ENCODE measurements at places on chromosomes 13 and 19.

DNA sequence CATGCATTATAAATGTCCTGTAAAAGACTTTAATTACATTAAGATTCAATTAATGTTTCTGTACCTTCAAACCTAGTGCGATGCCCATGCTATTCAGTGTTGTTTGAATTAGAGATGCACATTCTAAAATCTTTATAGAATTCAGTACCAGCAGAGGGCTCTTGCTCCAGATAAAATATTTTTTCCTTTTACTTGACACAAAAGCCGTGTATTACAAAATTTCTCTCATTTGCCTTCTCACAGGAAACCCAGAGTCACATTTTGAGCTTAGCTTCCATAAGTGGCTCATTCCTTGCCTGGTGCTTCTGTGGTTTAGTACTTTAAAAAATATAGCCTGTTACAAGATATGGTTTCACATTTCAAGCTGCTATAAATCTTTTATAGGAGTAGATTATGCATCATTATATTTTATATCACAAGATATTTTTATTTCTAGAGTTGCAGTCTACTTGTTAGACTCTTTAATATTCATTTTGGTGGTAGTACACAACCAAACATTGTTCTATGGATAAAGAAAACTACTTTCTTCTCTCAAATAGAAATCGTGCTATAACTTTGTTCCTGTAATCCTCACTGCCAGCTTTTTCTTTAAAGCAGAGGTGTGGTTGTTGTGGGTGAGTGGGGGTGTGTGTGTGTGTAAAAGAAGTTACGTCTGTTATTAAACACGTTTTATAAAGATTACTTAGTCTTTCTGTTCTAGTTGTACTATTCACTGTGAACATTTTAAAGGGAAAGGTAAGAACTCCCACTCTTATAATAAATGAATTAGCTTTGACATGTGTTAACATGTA is 101.4 kb downstream of the RNF17 start:
- DNase-seq: no peak

GRCh38 chr13:44432650-44433049 is 59.0 kb downstream of the SERP2 start:
- DNase-seq: no peak

GRCh38 chr19:41308450-41309179 is 1.4 kb upstream of the CCDC97 start:
- peak; percentile 85 for DNase-seq

DNA sequence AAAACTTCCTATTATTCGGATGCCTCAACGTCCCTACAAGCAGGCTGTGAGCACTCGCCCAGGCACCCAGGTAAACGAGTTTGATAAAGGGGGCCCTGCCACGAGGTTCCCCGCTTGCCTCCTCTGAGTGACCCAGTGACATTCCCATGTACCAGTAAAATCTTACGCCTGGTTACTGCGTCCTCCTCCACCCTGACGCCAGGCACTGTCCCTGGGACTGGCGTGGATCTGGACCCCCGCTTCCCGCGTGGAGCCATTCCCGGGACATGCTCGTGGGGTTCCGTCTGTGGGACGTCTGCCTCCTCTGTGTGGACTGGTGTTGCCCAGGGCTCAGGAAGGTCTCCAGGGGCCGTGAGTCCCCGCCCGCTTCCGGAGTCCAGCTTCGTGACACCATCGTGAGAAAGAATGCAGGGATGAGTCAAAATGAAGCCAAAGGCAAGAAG is 407 bp upstream of the ZNF550 start:
- DNase-seq: no peak

DNA sequence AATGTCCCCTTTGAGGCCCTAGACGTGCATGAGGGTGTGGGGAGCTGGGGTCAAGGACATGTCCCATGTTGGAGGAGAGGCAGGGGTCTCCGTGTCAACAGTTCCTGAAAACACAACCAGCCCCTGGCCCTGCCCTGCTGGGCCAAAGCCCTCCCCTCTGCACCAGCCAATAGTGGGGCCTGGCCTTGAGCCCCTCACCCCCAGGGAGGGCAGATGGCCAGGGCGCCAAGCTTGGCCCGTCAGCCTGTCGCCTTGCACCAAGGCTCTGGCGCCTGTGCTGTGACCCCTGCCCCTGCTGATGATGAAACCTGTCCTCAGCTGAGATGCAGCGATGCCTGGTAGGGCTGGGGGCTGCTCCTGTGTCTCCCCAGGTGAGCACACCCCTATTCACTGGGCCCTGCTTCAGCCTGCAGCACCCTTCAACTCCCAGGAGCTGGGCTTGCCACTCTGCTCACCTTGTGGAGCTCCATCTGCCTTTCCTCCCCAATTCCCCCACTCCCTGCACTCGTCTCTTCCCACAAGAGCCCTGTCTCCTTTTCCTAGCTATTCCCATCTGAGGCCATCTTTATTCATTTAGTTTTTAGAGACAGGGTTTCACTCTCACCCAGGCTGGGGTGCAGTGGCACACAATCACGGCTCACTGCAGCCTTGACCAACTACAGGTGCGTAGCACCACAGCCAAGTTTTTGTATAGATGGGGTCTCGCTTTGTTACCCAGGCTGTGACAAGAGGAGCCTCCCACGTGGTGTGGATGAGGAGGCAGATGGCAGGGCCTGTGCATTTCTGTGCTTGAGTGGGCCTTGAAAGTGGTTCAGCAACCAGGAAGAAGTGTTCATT is 2.1 kb upstream of the HAMP start:
- DNase-seq: no peak

DNA sequence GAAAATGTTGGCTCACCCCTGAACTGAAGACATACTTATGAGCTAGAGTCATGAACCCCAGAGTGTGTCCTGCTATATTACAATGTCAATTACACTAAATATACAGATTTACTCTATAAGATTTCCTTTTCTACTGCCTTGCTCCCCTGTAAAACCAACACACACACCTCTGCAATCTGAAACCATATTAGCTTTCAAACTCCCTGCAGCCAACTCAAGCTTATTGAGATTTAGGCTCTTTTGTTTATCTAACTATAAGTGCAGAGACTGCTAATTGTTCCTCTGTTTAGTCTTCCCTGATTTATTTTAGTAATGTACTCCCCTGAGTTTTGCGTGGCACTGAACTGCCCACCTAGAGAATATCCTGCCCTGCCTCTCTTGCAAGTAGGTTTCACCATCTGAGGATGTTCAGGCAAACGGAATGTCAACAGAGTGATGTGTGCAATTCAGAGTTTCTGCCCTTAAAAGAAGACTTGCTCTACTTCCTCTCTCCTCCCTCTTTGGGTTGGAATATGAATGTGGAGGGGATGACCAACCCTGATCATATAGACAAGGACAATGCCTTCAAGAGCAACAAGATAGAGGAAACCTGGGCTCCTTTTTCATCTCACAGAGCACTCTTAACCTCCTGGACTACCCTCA is 22.3 kb downstream of the FAM216B start:
- DNase-seq: no peak

GRCh38 chr13:99075268-99076191 is 97.7 kb upstream of the DOCK9 start:
- DNase-seq: no peak
